Ovary (tissue), 10 donors: ENCODE measurements at places on chromosomes 16 and 17.
A peak's percentile ranks its signal among the peaks of the same experiment; 100 is the strongest.

GRCh38 chr17:8488491-8488890 is 52.8 kb downstream of the NDEL1 start:
- no peaks in the 10 kb centered on the region for H3K27me3 ChIP-seq
- H3K4me1 ChIP-seq, result no peaks in the 10 kb centered on the region
- no peak overlapping the region for H3K27ac ChIP-seq
- no peak for DNase-seq
- H3K4me3 ChIP-seq, result no peak overlapping the region

DNA sequence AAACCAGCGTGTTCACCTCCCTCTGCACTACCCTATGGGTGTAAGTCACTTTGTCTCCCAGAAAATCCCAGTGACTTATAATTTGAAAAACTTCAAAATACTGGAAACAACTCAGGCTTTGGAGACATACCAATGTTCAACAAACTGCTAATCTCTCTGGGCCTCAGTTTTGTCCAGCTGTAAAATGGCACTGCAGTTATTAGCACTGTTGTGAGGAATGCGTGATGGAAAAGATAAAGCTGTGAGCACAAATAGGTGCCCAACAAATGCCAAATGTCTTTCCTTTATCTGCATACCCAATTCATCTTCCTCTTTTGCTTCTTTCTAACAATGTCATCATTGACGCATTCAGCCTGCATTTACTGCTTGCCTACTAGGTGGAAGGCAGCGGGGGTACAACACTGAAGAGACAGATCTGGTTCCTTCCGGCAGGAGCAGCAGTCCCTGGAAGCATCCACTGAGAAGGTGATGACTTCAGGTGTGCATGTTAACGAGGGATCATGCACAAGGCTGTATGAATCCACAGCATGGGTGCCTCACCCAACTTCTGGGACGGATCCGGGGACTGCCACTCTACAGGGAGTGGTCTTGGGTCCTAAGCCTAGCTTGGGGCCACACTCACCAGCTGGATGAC is 63.4 kb downstream of the CYTH1 start:
- H3K4me1 ChIP-seq, result peaks cover 20% of the 10 kb centered on the region
- H3K36me3 ChIP-seq, result no peaks in the 10 kb centered on the region
- no peak for DNase-seq
- H3K4me3 ChIP-seq, result no peak overlapping the region
- H3K27me3 ChIP-seq, result no peaks in the 10 kb centered on the region
- H3K27ac ChIP-seq, result no peak overlapping the region

- no peak for DNase-seq
- no peak overlapping the region for H3K4me3 ChIP-seq
Measured at GRCh38 chr17:10585529-10585928, 36.1 kb upstream of the MYH2 start.

GRCh38 chr16:60485872-60486489 is 1550.3 kb downstream of the CDH8 start:
- H3K27me3 ChIP-seq, result no peaks in the 10 kb centered on the region
- H3K4me3 ChIP-seq, result no peak overlapping the region
- no peaks in the 10 kb centered on the region for H3K4me1 ChIP-seq

GRCh38 chr17:77385750-77386501 is 245.2 kb downstream of the SEC14L1 start:
- no peak for DNase-seq
- no peaks in the 10 kb centered on the region for H3K27me3 ChIP-seq
- H3K4me1 ChIP-seq, result peaks cover 63% of the 10 kb centered on the region

DNA sequence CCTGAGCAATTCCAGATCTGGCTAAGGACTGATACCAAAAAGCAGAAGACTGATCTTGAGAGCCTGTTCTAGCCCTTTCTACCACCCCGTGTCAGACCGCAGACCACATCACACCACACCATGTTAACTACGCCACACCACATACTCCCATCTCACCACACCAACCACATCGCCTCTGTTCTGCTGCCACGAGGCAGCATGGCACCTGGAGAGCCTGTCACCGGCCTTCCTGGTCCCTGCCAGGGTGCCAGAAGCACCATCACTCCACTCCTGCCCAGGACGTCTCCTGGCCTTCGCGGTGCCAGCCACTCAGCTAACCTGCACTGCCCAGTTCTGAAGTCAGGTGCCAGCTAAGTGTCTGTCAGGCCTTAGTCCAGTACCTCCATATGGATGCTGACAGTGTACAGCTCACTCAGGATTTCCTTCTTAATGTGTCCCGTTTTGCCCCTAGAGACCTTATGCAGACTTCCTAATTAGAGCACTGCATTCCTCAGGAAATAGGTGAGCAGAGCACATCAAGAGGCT is 37.2 kb upstream of the BCAR1 start:
- DNase-seq, result no peak
- no peaks in the 10 kb centered on the region for H3K36me3 ChIP-seq
- no peak overlapping the region for H3K27ac ChIP-seq
- H3K4me3 ChIP-seq, result no peak overlapping the region

- H3K36me3 ChIP-seq, result no peaks in the 10 kb centered on the region
- H3K4me1 ChIP-seq, result no peaks in the 10 kb centered on the region
- no peak overlapping the region for H3K4me3 ChIP-seq
- DNase-seq, result no peak
- no peaks in the 10 kb centered on the region for H3K27me3 ChIP-seq
Measured at GRCh38 chr17:12691173-12691572, 25.5 kb downstream of the MYOCD start.

GRCh38 chr17:61401389-61402072 is 1.9 kb downstream of the TBX2 start:
- H3K4me3 ChIP-seq, result peak overlapping the region; percentile 58
- H3K36me3 ChIP-seq, result no peaks in the 10 kb centered on the region
- DNase-seq, result no peak
- H3K27ac ChIP-seq, result peak overlapping the region; percentile 38

DNA sequence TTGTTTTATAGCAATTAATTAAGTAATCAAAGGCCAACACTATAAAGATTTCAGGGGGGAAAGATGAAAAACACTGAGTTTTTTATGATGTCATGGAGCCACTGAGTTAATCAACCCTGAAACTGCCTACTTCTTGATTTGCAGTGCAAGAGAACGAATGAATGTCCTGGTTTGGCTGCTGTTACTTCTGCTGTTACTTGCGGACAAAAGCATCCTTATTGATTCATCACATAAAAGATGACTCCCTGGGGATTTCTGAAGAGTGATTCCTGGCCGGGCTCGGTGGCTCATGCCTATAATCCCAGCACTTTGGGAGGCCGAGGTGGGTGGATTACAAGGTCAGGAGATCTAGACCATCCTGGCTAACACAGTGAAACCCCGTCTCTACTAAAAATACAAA is 10.9 kb upstream of the SPNS3 start:
- H3K27me3 ChIP-seq, result no peaks in the 10 kb centered on the region
- no peak for DNase-seq
- H3K4me3 ChIP-seq, result no peak overlapping the region

GRCh38 chr16:4687946-4688673 is 5.3 kb upstream of the NUDT16L1 start:
- H3K36me3 ChIP-seq, result no peaks in the 10 kb centered on the region
- no peak overlapping the region for H3K27ac ChIP-seq
- no peaks in the 10 kb centered on the region for H3K4me1 ChIP-seq
- no peak overlapping the region for H3K4me3 ChIP-seq
- no peak for DNase-seq

- no peaks in the 10 kb centered on the region for H3K4me1 ChIP-seq
- no peak overlapping the region for H3K4me3 ChIP-seq
- H3K36me3 ChIP-seq, result no peaks in the 10 kb centered on the region
- H3K27ac ChIP-seq, result no peak overlapping the region
Measured at GRCh38 chr17:34378664-34379101, 15.7 kb upstream of the CCL1 start.

DNA sequence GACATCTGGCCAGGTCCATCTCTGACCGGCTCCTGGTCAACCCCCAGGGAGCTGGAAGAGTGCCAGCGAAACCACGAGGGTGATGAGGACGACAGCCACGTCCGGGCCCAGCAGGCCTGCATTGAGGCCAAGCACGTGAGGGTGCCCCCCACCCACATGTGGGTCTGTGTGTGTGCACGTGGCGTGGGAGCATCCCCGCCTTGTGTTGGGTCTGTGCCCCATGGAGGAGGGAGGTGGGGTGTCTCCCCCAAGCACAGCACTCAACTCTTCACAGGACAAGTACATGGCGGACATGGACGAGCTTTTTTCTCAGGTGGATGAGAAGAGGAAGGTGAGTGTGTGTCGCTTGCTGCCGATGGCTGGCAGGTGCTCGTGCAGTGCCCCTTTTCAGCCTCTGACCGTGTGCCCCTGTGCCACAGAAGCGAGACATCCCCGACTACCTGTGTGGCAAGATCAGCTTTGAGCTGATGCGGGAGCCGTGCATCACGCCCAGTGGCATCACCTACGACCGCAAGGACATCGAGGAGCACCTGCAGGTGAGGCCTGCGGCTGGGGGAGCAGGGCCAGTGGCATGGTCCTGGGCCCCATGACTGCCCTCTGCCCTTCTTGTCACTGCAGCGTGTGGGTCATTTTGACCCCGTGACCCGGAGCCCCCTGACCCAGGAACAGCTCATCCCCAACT is 1.7 kb downstream of the STUB1 start:
- H3K4me1 ChIP-seq, result peaks cover 27% of the 10 kb centered on the region
- no peak overlapping the region for H3K27ac ChIP-seq
- H3K4me3 ChIP-seq, result no peak overlapping the region
- DNase-seq, result peak; percentile 68

DNA sequence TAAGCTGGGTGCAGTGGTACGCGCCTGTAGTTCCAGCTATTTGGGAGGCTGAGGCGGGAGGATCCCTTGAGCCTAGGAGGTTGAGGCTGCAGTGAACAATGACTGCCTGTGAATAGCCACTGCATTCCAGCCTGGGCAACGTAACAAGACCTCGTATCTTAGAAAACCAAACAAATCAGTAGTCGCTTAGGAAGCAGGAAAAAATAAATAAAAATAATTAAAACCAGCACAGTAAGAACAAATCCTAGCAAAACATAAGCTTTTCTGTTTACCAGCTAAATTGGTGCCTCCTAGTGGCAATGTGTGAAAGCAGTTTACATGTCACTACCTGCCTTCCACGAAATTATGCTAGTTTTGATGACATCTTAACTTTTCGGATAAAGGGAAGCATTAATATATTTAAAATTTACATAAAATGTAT is 1.3 kb downstream of the ARMC5 start:
- H3K4me1 ChIP-seq, result peaks cover 14% of the 10 kb centered on the region
- peak overlapping the region; percentile 39 for H3K4me3 ChIP-seq
- DNase-seq, result no peak
- H3K36me3 ChIP-seq, result no peaks in the 10 kb centered on the region

DNA sequence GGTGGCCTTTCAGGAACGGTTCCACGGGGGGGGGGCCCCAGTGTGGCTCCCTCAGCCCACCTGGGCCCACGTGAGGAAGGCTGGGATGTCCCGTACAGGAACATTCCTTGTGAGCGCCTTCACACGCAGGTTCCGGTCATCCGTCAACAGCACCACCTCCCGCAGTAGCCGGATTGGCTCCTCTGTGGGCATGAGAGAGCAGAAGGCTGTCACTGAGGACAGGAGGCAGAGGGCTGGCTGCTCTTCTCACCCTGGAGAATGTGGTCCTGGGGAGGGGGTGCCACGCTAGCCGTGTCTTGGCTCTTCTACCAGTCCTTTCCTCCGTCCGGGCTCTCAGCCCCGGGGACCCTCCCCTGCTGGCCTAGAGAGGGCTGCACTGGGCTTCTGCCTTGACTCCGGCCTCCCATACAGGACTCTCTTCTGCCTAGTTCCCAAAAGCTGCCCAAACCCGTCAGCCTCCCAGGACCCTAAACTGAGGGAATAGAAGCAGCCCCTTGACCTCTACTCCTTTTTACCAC is 6.6 kb downstream of the HIC1 start:
- peaks cover 24% of the 10 kb centered on the region for H3K4me1 ChIP-seq
- no peaks in the 10 kb centered on the region for H3K36me3 ChIP-seq
- DNase-seq, result peak; percentile 33
- H3K4me3 ChIP-seq, result no peak overlapping the region
- H3K27ac ChIP-seq, result peak overlapping the region; percentile 98

DNA sequence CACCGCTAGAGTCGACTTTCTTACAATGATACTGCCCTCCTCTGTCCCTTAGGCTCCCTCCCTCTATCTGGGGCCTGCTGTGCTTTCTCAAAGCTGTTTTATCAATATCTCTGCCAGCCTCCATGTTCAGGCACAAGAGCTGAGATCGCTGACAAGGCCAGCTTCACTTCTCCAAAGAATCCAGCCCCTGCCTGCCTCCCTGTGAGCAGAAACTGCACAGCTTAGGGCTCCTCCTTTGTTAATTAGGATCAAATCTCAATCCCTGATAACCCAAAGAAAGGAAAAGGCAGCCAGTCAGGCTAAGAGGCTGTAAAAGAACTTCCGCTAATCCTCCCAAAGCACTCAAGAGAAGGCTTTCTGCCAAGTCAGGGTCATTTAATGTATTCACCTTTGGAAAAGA is 616.0 kb upstream of the CDH11 start:
- no peaks in the 10 kb centered on the region for H3K36me3 ChIP-seq
- no peak overlapping the region for H3K27ac ChIP-seq
- no peak for DNase-seq
- no peaks in the 10 kb centered on the region for H3K27me3 ChIP-seq
- no peaks in the 10 kb centered on the region for H3K4me1 ChIP-seq

- no peak for DNase-seq
- no peaks in the 10 kb centered on the region for H3K4me1 ChIP-seq
- H3K27me3 ChIP-seq, result no peaks in the 10 kb centered on the region
- no peak overlapping the region for H3K27ac ChIP-seq
- H3K36me3 ChIP-seq, result no peaks in the 10 kb centered on the region
Measured at GRCh38 chr16:52958951-52959350, 93.7 kb downstream of the CHD9NB start.

- no peak for DNase-seq
- no peaks in the 10 kb centered on the region for H3K27me3 ChIP-seq
- H3K4me3 ChIP-seq, result no peak overlapping the region
- H3K36me3 ChIP-seq, result no peaks in the 10 kb centered on the region
- H3K27ac ChIP-seq, result no peak overlapping the region
Measured at GRCh38 chr16:78256686-78257375, 157.4 kb downstream of the WWOX start.

DNA sequence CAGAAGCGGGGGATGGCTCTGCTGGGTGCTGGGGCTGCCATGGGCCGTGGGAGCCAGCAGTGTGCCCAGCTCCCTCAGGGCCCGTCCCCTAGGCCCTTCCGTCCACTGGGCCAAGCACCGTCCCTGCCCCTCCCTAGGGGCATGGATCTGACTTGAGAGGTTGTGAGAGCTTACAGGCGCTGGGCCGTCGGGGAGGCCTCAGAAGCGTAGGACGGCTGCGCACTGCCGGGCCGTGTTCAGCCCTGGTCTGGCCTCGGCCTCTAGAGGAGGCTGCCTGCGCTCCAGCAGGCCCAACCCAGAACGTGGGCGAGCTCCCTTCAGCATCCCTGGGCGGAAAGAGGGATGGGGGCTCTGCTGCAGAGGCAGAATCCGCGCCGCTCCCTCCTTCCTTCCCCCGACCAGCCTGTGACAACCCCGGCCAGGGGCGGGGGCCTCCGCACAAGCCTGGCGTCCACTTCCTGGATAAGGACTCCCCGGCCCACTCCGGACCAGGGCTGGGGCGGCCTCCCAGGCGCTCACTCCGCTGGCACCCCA is 685 bp upstream of the MPG start:
- H3K4me3 ChIP-seq, result peak overlapping the region; percentile 49
- no peaks in the 10 kb centered on the region for H3K36me3 ChIP-seq
- peaks cover 42% of the 10 kb centered on the region for H3K4me1 ChIP-seq
- H3K27me3 ChIP-seq, result no peaks in the 10 kb centered on the region
- DNase-seq, result peak; percentile 64
- H3K27ac ChIP-seq, result peak overlapping the region; percentile 97

GRCh38 chr17:49572226-49572625 is 3.4 kb upstream of the NXPH3 start:
- no peak overlapping the region for H3K27ac ChIP-seq
- no peak overlapping the region for H3K4me3 ChIP-seq
- DNase-seq, result no peak
- peaks cover 7% of the 10 kb centered on the region for H3K4me1 ChIP-seq
- H3K27me3 ChIP-seq, result no peaks in the 10 kb centered on the region
